Stimulated activated CD8-positive, alpha-beta memory T cell treated with anti-CD3 and anti-CD28 coated beads, Interleukin-4, amount 100 ng/mL, for 1 hour (primary cell): ENCODE measurements at places on chromosomes 13 and 19.

DNA sequence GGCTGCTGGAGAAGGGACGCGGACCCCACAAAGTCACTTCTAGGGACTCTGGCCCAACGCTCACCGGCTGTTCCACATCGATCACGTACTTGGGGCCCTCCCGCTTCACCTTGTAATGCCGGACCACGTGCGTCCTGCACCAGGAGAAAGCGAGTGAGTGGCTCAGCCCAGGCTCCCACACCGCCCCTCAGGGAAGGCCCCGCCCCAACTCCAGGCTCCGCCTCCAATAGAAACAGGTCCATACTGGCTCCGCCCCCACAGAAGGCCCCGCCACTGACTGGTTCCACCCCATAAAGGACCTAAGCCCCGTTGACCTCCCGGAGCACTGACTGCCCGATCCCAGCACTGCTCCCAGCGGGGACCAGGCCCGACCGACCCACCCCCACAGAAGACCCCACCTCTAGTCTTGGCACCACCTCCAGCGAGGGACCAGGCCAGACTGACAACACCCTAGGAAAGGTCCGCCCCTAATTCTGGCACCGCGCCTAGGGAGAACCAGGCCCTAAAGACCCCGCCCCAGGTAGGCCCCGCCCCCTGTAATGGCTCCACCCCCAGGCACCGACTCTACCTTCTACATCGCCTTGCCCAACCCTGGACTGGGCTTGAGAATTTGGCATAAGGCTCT lies 11.3 kb downstream of the STAP2 start:
- no peak for DNase-seq

DNA sequence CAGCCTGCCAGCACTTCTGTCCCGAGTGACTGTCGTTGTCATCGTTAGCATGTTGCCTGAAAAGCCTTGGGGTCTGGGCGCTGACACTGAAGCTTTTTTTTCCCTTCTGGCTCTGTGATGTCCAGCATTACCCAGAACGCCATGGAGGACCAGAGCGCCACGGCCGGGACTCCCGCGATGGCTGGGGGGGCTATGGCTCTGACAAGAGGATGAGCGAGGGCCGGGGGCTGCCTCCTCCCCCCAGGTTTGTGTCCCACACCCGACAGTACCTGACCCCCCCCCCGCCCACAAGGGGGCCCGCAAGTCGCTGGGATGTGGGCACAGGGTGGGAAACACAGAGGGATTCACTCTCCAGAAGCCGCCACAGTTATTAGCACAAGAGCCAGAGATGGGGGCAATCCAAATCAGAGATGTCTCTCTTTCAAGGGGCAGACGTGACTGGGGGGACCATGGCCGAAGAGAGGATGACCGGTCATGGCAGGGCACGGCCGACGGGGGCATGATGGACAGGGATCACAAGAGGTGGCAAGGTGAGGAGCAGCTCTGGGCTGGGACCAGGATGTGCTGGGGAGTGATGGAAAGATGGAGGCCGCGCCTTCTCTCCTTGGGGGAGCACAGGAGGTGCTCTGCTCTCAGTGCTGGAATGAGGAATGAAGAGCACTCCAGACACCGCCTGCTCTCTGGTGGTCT lies 13.2 kb downstream of the MICOS13 start:
- no peak for DNase-seq

- no peak for DNase-seq
Observed at GRCh38 chr13:80215368-80215767, 125.6 kb downstream of the SPRY2 start.

- no peak for DNase-seq
Observed at GRCh38 chr13:43401361-43401760, 378.0 kb downstream of the DNAJC15 start.

GRCh38 chr13:29943686-29944085 lies 93.3 kb upstream of the UBL3 start:
- no peak for DNase-seq

- no peak for DNase-seq
Observed at GRCh38 chr13:103762523-103762922, 696.3 kb upstream of the SLC10A2 start.

DNA sequence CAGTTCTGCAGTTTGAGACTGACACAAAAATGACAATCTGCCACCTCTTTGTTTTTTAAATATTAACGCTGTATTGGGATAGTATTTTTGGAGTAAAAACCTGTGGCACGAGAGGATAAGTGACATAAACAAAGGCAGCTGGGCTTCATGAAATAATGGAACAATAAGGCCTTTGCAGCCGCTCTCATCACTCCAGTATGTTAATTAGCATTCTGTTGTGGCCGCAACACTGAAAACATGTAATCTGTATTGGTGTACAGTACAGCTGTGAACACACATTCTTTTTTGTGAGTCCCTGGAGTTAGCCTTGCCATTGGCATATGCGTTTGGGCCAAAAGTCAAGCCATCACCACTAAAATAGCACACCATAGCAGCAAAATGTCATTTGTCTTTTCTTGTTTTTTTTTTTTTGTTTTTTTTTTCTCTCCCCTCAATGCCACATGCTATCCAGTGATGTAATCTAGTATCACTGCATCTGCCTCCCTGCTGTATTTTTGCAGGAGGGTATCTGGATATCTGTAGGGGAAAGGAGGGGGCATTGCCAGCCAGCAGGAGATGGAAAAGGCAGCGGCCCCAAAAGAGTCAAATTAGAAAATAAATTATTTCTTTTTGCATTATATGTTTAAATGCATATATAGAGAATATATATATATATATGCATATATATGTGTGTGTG lies 885 bp upstream of the ZNF536 start:
- no peak for DNase-seq

GRCh38 chr13:60758637-60759036 lies 361.6 kb downstream of the TDRD3 start:
- no peak for DNase-seq

DNA sequence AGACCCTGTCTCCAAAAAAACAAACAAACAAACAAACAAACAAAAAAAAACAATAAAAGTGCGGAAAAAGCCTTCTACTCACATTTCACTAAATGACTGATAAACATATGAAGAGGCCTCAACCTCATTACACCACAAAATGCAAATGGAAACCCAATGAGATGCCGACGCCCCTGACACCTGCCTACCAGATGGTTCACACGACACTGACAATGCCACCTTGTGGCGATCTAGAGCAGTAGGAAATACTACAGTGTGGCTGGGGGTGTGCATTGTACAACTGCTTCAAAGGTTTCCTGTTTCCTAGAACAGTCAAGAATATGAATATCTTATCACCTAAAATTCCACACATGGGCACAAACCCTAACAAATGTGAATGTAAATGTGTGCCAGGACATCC lies 14.0 kb downstream of the SCGB2B2 start:
- DNase-seq = no peak

- no peak for DNase-seq
Observed at GRCh38 chr13:64165826-64166225, 2750.2 kb upstream of the PCDH20 start.

DNA sequence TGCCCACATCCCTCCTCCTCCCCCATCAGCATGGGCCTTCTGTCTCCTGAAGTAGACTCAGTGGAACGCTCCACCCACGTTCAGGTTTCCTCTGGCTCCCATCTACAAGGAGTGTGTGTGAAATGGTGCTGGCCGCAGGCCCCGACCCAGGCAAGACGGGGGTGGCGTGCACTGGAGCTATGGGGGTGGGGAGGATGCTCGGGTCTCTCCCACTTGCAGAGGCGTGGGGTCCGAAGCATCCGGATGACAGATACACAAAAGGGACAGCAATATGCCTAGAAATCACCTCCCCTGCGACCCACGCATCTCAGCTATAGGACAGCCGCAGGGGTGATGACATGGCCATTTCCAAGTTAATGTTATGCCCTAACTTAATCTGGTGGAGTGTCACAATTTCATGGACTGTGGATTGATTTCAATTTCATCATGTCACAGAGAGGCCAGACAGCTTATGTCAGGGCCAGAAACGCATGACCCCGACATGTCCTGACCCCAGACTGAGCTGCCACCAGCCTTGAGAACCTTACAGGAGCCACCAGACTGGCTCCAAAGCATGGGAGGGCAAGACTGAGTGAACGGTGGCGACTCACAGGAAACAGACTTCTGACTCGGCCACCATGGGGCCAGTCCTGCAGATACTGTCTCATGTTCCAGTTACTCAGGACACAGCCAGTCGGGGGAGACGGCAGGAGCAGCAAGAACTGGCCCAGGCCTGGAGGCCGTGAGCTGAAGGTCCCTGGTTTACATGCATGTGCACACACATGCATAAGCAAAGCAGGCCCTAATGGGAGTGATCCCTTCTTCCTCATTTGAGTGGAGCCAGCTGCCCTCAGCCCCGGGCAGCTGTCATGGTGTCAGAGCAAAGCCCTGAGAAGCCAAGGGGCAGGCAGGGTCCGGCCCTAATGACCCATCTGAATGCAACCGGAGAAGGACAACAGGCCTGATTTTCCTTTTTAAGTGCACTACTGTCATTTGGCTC lies 82.2 kb downstream of the SLC7A1 start:
- DNase-seq = no peak

DNA sequence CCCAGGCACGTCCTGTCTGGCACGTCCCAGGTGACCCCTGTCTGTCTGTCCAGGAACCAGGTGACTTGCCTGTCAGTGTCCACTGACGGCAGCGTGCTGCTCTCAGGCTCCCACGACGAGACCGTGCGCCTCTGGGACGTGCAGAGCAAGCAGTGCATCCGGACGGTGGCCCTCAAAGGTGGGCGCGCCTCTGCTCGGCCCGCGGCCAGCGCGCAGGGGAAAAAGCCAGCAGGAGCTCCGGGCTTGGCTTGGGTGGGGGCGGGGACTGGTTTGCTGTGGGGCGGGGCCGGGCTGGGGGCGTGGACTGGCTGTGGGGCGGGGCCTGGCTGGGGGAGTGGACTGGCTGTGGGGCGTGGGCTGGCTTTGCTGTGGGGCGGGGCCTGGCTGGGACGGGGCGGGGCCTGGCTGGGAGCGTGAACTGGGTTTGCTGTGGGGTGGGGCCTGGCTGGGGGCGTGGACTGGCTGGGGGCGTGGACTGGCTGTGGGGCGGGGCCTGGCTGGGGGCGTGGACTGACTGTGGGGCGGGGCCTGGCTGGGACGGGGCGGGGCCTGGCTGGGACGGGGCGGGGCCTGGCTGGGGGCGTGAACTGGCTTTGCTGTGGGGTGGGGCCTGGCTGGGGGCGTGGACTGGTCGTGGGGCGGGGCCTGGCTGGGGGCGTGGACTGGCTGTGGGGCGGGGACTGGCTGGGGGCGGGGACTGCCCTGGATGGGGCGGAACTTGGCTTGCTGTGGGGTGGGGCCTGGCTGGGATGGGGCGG lies 7.2 kb downstream of the WDR18 start:
- peak; percentile 40 for DNase-seq

DNA sequence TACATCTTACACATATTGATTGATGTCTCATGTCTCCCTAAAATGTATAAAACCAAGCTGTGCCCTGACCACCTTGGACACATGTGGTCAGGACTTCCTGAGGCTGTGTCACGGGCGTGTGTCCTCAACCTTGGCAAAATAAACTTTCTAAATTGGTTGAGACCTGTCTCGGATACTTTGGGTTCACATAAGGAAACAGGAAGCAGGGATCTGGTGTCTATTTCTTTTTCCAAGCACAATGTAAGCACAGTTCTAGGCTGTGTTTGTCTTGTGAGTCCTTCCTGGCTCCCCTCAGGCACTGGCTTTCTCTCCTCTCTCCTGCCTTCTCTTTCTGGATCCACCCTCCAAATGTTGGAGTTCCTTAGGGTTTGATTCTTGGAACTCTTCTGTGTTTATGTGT lies 27.6 kb upstream of the TPT1 start:
- DNase-seq = no peak

DNA sequence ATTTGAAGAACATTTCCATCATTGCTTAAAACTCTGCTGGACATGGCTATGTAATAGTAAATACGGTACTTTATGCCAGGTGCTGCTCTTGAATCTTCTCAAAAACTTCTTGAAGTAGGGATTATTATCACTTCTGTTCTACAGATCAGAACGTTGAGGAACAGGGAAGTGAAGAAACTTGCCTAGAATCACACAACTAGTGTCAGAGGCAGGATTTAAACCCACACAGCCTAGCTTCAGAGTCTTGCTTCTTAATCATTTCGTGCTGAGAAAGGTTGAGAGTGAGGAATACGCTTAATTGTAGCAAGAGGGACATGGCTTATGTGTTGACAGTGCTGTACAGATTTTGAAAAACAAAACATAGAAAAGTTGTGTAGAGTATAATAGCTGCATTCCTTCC lies 13.5 kb downstream of the TM9SF2 start:
- DNase-seq = no peak

DNA sequence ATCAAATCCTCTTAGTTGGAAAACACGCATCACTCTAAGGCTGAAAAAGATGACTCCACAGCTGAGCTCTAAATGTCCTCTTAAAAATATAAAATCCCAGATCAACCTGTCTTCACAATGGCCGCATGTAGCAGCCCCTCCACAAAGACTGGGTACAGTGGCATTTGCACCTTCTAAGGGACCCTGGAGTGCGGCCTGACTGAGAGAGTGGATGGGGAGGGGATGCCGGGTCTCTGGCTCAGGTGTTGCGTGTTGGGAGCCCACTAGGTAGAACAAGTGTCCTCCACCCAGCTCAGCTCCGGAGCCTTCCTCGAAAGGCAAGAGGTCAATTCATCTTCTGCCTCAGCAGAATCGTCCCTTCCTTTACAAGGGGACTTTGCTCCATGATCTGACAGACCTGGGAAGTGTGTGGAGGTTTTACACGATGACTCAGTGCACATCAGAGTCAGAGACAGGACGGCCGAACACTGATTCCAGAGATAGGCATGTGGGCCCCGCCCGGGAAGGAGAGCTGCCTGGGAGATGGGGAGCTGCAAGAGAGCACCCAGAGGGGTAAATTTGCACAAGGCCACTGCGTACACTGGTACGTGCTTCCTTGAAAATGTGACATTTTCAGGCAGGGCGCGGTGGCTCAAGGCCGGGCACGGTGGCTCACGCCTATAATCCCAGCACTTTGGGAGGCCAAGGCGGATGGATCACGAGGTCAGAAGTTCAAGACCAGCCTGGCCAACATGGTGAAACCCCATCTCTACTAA lies 23.5 kb upstream of the SLC15A1 start:
- no peak for DNase-seq

- DNase-seq = no peak
Observed at GRCh38 chr19:53076984-53077383, 26.2 kb downstream of the ZNF160 start.
